RCC 7860 (cell line): ENCODE measurements at places on chromosomes 2 and 18.

GRCh38 chr18:48963586-48964470 lies 13.1 kb upstream of the SMAD7 start:
- DNase-seq, result no peak

DNA sequence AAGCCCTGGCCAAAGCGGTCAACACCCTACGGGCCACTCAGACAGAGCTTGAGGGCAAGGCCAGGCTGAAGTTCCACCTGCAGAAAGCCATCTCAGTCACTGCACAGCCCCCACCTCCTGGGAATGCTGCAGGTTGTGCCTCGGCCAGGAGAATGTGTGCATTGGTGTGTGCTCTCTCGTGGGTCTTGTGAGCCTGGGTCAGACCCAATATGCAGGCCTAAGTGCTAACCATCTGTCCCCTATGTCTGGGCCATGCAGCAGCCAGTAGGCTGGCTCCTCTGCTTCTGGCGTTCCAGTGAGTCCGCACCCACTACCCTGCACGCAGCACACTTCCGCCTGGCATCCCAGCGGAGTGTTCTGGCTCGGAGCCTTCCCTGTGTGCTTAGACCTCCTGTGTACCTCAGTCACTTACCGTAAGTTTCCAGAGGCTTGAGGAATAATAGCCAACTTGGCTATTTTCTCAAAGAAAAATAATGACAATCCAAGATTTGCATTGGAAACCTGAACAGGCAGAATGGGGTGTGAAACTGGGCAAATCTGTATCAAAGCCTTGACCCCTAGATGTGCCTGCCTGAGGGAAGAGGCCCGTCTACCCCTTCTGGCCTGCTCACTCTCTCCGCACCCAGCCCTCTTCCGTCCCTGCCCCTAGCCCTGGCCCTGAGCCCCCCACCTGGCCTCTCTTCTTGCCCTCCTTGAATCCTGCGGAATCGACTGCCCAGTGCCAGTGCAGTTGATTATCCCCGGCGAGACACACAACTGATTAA lies 7.2 kb downstream of the SIX3 start:
- DNase-seq, result no peak

DNA sequence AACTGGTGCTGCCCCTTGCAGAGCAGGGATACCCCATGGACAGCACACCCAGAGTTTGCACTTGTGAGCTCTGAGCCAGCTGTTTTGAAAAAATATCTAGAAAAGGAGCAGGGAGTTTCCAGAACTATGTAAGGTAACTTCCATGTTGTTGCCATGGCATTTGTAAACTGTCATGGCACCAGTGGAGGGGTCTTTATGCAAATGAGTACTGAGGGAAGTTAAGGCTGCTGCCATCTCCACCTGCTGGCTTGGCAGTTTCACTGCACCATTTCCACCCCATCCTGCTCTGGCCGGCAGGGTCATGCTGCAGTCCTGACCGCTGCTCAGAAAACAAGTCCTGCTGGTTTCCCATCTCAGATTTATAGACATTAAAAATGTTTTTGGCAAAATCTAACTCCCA lies 52.3 kb upstream of the SNTG2 start:
- no peak for DNase-seq

DNA sequence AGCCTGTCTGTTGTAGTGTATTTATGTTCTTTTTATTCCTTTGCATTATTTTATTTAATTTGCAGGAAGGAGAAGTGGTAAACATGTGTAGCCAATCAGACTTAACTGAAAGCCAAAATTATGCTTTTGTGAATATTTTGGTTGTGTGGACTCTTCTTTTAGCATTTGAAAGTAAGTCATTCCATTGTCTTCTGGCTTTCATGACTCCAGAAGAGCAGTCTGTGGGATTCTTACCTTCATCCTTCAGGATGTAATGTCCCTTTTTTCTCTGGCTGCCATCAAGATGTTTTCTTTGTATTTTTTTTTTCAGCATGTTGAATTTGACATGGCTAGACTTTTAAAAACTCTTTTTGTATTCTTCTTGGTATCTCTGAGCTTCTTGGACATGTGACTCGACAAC lies 895.2 kb upstream of the ZEB2 start:
- DNase-seq, result no peak

DNA sequence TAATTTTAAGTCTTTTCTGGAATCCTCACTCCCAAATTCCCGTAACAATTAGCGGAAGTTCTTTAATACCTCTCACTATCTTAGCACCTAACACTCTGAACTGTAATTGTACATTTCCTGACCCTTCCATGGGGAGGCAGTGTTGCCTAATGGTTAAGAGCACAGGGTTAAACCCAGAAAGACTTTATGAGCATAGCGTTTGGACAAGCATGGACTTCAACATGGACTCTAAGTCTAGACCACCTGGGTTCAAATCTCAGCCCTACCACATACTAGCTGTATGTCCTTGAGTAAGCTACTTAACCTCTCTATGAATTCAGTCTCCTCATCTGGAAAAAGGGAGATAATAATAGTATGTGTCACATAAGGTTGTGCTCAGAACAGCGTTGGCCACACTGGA lies 13.0 kb downstream of the ANTXR1 start:
- peak; percentile 45 for DNase-seq

DNA sequence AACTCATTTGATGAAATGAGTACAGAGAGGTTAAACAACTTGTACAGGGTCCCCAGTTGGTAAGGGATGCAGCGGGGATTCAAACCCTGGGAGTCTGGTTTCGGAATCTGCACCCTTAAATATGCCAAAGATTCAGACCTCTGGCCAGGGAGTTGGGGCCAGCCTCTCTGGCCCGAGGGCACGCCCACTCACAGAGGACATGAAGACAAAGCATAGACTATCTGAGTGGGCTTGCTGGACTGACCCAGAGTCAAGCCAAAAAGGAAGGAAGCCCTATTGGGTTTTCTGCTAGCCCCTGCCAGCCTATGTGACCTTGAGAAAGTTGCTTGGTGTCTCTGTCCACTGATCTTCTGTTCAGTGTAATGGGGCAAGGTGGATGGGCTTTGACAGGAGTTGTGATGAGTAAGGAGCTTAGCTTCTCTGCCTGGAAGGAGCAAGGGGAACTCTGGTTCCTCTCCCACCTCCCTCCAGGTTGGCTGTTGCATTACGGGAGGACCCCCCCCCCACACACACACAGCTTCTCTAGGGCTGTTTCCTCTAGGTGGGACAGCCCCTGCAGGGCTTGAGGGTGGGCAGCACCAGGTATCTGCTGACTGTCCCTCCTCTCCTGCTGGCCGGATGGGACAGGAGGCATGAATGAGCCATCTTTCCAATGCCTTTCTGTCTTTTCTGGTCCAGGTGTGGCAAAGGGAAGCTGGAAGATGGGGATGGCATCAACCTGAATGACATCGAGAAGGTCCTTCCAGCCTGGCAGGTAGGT lies 131.3 kb downstream of the CTIF start:
- no peak for DNase-seq

GRCh38 chr2:198702796-198703195 lies 754.9 kb downstream of the SATB2 start:
- no peak for DNase-seq

DNA sequence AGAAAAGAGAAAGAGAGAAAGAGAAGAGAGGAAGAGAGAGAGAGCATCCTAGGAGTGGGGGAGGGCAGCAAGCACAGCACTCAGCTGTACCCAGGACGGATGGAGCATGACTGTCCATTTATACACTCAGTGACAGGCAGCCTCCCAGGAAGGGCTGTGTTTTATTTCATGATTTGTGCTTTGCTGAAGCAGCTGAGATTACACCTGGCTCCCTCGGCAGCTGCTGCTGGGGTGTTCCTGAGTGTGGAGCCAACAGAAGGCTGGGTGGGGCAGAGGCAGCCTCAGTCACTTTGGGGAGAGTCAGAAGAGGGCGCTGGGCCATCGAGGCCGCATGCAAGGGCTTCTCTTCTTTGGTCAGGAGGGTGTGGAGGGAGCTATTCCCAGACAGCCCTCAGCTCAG lies 47.8 kb upstream of the TEX51 start:
- no peak for DNase-seq

DNA sequence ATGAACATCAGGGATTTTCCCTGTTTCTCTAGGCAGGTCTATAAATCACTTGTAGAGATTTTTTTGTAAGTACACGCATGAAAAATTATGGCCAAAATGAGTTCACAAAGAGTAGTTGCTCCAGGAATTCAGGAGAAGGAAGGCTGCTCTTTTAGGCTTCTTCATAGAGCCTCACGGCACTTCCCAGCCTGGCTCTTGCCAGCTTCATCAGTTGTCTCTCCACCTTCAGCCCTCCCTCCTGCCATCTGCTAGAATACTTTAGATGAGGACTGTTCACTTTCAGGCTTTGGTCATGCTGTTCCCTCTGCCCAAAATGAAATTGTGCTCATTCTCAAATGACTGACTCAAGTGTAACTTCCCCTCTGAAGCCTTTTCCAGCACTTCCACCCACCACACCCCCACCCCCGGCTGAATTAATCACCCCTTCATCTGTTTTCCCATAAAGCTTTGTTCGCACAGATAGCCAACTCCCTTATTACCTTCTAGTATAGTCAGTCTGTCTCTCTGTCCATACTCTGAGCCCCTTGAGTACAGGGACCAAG lies 1.8 kb upstream of the ABCA12 start:
- DNase-seq, result no peak

DNA sequence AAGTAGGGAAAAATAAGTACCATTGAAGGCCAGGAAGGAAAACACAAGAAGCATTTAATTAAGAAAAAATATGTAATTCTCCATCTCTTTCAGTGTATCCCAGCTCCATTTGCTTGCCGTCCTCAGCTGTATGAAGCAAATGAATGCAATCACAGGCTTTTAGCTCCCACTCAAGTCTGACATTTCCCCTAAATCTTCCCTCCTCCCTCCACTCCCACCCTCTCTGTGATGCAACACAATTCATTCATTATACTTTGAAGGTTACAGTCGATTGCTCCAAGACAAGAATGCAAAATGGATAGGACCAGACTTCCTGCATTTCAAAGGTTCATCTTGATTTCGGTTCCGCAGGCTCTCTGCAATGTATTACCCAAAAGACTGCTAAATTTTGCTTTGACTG lies 172.7 kb upstream of the SERPINE2 start:
- no peak for DNase-seq

DNA sequence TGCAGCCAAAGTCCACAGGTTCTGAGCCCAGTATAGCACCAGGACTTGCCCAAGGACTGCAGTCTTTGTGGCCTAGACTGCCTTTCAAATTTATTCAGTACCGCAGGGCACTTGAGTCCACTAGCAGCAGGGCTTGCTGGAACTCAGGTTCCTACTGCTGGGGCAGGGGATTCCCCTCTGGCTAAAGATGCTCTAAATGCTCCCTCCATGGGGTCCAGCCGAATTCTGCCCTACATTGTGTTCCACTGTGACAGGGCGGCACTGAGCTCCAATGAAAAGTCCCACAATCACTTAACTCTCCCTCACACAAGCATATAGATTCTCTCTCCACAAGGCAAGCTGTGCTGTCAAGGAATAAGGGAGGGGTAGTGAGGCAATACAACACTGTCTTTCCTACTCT lies 518.1 kb upstream of the VRK2 start:
- DNase-seq, result no peak

GRCh38 chr2:11533278-11534070 lies at the start of gene GREB1:
Gene GREB1 (plus strand): TSS chr2:11534045. CDS start chr2:11556615, 22,570 bp downstream.
- DNase-seq, result no peak

DNA sequence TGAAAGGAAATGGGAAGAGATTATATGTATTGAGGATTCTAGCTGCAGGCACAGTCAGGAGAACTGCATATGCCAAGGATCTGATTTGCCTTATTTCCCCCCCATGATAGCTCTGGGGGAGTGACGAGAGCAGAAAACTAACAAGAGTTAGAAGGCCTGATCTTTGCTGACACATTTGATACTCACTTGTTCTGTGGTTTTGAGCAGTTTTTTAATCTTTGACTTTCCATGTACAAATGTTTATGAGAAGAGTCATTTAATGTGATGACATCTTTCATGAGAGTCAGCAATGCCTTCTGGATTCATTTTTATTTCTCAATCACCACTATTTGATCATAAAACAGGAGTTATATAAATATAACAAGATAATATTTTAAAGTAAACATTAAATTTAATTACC lies 12.7 kb upstream of the SERPINB7 start:
- DNase-seq, result peak; percentile 77

- no peak for DNase-seq
Observed at GRCh38 chr2:143819190-143819735, 690.0 kb downstream of the ARHGAP15 start.

GRCh38 chr18:56696966-56697365 lies 45.8 kb downstream of the WDR7 start:
- no peak for DNase-seq

- peak; percentile 87 for DNase-seq
Observed at GRCh38 chr2:237459741-237460174, 27.3 kb upstream of the MLPH start.

GRCh38 chr2:132757002-132757589 lies 87.1 kb upstream of the LYPD1 start:
- DNase-seq, result peak; percentile 69

DNA sequence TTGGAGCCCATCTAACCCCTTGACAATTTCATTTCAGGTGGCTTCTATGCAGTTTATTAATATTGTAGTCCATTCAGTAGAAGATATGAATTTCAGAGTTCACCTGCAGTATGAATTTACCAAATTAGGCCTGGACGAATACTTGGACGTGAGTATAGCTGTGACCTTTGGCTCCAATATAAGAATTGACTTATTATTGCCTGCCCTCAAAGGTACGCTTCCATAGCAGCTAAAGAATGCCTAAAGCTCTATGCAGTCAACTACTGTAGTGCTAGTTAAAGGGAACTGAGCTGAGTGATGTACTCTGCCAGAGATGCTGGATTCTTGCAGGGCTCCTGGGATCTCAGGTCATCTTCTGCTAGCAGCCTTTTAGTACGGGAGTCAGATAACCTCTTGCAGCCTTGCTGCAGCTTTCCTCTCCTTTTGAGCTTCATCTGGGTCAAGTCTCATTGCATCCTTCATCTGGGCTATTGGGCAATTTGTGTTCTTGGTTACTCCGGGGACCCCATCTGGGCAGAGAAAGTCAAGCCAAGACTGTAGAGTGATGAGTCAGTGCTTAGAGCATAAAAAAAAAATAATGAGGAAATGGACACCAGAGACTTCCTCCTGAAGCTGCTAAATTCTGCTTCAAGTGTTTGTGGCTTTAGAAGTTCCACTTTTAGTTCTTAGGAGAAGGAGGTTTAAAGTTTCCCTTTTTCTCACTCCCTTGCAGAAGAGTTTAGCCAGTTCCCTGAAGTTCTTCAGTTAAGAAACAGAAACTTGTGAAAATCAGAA lies 105.6 kb downstream of the PRPF40A start:
- DNase-seq, result peak; percentile 29

DNA sequence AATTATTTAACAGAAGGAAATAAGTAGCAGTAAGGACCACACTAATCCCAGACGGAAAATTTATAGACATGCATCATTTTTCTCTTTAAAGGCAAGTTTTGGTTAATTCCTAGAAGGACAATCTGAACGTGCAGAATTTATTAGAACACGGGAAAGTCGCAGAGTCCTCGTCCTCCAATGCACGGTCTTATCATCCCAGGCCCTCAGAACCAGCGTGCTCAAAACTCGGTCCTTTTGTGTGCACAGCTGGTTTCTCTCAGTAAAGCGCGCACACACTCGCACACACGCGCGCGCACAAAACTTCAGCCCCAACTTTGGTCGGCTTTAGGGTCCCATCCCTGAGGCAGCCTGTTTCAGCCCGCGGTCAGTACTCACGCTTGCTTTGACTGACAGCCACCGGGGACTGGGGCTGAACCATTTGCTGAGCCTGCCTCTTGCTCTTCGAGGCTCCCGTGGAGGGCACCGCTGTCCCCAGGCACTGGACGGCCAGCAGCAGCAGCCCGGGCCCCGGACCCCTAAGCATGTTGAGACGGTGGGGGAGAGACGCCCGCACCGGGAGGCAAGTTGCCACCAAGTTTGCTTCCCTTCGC lies 493 bp downstream of the FN1 start:
- peak; percentile 17 for DNase-seq

GRCh38 chr2:204850581-204850980 lies 305.3 kb downstream of the PARD3B start:
- no peak for DNase-seq
